ENCODE measurements at places on chromosomes 6 and 20.

- no peak for DNase-seq
Measured at GRCh38 chr20:6057691-6058090, 3.8 kb upstream of the LRRN4 start.

DNA sequence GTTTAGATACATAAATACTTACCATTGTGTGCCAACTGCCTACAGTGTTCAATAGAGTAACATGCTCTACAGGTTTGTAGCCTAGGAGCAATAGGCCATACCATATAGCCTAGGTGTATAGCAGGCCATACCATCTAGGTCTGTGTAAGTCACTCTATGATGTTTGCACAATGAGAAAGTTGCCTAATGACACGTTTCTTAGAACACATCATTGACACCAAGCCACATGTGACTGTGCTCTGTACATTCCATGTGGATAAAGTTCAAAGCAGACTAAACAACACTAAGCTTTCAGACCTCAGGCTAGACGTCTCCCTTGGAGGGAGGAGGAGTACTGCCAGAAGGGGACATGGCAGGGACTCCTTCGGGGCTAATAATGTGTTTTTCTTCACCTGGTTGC lies 93.6 kb downstream of the KIF16B start:
- no peak for DNase-seq

DNA sequence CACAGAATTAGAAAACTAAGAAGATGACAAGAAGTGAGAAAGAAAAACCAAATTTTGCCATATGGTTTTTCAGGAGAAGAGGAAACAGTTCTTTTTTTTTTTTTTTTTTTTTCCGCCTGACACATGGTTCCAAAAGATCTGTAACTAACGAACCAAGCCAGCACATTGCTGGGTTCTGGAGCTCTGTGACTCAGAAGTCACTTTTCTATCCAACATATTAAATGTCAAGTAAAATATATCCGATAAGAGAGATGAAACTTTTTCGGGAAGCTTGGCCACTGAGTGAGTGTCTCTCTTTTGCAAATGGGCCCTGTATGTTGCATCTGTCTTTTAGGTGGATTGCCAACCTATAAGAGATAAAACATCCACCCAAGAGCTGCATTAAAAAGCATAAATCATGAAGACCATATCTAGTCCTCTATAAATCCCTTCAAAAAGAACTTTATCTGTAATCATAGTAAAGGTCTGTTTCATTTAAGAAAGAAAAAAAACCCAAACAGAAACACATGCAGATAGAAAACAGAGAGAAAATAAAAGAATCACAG lies 4.6 kb downstream of the METTL24 start:
- DNase-seq: no peak

GRCh38 chr20:47907031-47907675 lies 121.9 kb upstream of the SULF2 start:
- DNase-seq: no peak

GRCh38 chr20:31590717-31591225 lies 14.3 kb upstream of the ID1 start:
- no peak for DNase-seq

DNA sequence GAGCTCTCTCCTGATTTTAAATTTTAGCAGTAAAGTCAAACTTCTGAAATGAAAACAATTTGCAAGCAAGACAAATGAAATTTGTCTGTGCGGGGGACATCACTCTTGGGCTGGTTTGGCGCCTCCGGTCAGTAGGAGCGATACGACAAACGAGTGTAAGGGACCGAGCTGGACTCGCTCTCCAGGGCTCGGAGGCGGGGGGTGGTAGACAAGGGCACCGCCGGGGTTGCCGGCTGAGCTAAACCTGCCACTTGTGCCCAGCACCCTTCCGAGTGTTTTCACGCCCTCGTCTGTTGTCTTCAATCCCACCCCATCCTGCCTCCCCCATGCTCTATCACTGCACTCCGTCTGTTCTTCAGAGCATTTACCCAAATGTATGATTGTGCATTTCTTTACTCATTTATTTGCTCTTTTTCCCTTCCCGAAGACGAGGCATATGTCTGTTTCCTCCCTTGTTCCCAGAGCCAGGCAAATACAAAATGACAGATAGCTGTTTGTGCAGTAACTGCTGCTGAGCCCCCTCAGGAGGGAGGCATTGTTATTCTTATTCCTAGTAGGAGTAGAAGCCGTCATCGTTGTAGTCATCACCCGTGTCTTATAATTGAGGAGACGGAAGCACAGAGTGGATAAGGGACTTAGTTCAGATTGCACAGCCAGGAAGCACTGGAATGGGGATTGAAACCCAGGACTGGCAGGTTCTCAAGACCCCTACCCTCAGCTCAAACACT lies 62.8 kb upstream of the APCDD1L start:
- no peak for DNase-seq

- DNase-seq: no peak
Measured at GRCh38 chr6:168053086-168053956, 25.7 kb downstream of the FRMD1 start.
